ENCODE measurements at places on chromosomes 12 and 14.
A peak's percentile ranks its signal among the peaks of the same experiment; 100 is the strongest.

DNA sequence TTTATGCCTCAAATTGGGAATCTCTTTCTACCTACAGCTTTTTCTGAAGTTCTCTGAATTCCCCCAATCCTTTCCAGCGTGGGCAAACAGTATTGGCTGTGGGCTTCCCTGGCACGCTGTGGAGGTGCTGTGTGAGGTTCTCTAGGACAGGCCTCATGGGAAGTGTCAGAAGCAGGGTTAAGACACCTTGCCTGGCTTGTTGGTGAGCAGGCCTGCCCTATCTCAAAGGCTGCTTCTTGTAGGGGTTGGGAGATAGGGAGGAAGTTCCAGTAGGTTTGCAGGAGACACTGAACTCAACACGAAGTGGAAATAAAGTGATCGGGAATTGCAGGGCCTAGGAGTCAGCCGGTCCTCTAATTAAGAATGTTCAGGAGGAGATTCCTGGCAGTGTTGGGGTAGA lies 30.0 kb upstream of the DCD start:
- no peak for DNase-seq

GRCh38 chr14:35079742-35080141 lies 33.7 kb downstream of the FAM177A1 start:
- no peak for DNase-seq

GRCh38 chr12:62724947-62725451 lies 210.0 kb downstream of the PPM1H start:
- peak; percentile 92 for DNase-seq

DNA sequence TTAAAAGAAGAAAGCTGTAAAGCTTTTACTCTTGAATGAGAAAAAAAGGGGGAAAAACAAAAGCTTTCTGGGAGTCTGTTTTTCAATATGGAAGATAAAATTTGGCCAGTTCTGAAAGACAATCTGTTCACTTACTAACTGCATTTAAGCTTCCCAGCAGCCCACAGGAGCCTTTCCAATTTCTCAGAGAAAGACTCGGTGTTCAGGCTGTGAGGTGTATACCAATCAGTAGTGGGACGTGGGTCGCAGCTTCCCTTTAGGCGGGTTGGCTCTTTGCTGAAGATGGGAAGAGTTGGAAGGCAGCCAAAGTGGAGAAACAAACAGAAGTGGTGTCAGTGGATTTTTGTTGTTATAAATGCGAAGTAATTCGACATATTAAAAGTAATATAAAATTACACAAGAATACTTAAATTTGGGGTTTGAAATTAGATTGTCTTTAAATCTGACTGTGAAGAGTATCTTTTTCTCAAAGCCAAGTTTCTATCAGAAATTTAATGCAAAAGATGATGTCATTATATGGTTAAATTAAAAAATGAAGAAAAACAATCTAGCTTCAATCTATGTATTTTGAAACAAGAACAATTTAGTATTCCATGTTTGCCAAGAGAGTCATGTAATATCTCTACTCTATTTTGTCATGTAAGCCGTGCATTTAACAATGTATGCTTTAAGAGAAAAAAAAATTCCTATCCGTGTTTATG lies 590.2 kb upstream of the ATXN7L3B start:
- DNase-seq, result no peak

GRCh38 chr12:107125833-107126232 lies 32.5 kb upstream of the CRY1 start:
- DNase-seq, result no peak

DNA sequence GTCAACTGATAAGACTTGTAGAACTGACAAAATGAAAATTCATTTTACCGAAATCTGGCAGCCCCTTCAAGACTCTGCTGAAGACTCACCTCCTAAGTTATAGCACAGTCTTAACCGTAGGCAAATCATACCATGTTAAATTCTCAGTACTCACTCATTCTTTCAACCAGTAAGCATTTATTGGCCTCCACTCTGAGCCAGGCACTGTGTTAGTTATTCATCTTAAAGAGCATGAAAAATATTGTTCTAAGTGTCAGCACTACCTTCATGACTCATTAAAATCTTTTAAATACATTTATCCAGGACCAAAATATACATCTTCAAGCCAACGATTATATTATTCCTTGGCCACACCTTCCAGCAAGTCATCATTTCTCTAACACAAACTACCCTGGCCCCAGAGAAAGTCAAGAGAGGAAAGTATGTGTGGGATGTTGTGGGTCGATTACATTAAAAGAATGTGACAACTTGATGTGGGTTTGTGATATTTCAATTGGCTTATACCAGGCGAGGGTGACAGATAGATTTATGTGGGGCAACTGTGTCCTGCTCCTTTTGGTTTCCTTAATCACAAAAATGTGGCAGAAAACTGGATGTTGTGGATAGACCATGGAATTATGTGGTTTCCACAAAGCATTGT lies 55.0 kb downstream of the TMEM30B start:
- DNase-seq, result no peak

DNA sequence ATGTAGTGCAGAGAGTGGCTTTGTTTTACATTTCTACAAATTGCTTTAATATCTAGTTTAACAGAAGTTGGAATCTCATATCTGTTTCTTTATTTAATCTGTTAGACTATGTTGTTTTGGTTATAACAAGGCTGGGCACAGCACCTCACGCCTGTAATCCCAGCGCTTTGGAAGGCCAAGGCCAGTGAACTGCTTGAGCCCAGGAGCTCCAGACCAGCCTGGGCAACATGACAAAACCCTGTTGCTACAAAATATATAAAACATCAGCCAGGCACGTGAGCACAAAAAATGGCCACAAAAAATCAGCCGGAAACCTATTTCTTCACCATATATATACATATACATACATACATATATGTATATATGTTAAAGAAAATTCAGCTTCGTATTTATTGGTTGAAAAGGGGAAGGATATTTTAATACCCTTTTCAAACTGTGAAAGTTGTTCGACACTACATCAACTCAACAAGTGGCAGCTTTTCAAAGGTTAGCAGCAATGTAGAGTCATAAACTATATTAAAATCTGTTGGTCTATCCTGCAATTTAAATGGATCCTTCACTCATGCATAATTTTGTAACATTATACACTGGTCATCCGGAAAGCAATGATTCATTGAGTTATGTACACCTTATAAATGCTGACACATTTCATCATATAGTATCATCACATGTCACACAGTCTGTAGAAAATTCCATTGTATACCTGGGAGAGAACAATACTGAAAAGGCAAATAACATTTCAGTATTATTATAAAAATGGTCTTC lies 7.1 kb downstream of the NR2C1 start:
- DNase-seq, result no peak

DNA sequence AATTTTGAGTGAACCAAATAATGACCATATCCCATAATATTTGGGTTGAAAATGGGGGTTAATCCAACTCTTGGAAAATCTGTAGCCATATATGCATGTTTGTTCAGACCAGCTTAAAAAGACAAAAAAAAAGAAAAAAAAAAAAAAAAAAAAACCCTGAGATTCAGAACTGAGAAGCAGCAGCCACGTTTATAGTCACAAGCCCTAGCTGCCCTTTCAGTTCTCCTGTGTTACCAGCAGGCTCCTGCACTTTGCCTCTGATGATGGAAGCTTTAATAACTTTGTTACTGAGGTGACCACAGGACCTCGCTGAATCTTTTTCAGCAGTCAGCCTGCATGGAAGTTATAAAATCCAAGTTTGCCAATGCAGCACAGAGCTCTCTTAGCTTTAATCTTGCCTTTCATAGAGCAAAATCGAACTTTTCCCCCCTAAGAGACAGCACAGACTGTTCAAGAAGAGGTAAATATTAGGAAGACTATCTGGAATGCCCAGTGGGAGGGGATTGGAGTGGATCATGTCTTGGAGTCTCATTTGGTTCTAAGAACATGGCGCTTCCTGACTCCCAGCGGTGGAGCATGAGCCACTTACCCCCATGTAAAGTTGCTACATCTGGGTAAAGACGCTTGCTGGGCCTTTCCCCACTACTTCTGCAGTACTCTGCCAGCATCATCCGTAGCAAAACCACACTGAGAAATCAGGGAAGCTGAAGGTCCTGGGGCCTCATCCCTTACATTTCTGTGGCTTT lies 20.6 kb downstream of the GNG2 start:
- no peak for DNase-seq

- DNase-seq, result no peak
These were observed 82.6 kb downstream of the MNAT1 start for GRCh38 chr14:60817113-60817512.

GRCh38 chr12:116765271-116765670 lies 27.2 kb downstream of the RNFT2 start:
- peak; percentile 48 for DNase-seq

DNA sequence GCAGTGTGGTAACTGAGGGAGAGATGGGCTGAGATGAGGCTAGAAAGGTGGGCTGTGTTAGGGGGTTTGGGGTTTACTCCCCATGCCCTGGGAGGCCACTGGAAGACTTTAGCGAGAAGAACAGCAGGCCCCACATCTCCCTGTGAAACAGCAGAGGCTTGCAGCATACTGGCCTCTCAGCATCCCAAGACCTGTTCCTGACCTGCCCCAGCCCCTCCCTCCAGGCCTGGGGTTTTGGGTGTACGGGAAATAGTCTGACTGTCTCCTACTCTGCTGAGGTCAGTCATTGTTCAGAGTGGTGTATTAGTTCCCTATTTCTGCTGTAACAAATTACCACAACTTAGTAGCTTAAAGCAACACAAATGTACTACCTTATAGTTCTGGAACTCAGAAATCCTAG lies 103.5 kb upstream of the HIF1A start:
- no peak for DNase-seq

GRCh38 chr12:95642583-95642982 lies 91.3 kb upstream of the USP44 start:
- no peak for DNase-seq

GRCh38 chr14:54219261-54220070 lies 177.3 kb upstream of the CDKN3 start:
- no peak for DNase-seq

GRCh38 chr12:108696111-108696995 lies 35.0 kb downstream of the CORO1C start:
- DNase-seq, result peak; percentile 71

DNA sequence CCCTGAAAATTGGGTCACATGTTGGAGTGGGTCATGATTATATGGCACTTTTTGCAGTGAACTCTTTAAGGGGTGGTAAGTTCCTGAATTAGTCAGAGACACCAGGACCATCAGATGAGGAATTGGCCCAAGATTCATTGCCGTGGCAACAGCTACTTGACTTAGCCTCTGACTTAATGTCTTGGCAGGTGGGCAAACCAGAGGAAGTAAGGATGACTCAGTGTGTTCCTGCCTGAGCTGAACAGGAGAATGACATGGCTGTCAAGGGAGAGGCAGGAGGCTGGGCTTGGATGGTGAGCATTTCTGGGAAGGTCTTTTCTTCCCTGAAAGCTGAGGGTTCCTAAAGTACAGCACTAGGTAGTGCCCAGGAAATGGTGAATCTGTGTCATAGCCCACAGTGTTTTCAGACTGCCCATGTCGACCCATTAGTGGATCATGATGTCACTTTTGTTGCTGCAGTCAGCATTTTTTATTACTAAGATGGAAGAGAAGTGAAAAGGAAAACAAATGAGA lies 170.1 kb upstream of the PWP1 start:
- peak; percentile 87 for DNase-seq

GRCh38 chr12:44021471-44021971 lies 185.6 kb downstream of the TMEM117 start:
- no peak for DNase-seq

- peak; percentile 39 for DNase-seq
These were observed 19.3 kb downstream of the CCDC62 start for GRCh38 chr12:122793685-122794106.

- no peak for DNase-seq
These were observed 23.0 kb upstream of the REP15 start for GRCh38 chr12:27673101-27673718.

GRCh38 chr14:94701861-94702370 lies 68.0 kb downstream of the GSC start:
- no peak for DNase-seq

GRCh38 chr12:63353559-63353958 lies 202.6 kb upstream of the AVPR1A start:
- DNase-seq, result peak; percentile 33

GRCh38 chr12:98990648-98991047 lies 345.6 kb downstream of the APAF1 start:
- no peak for DNase-seq

GRCh38 chr12:99056186-99056585 lies 411.1 kb downstream of the APAF1 start:
- DNase-seq, result no peak

DNA sequence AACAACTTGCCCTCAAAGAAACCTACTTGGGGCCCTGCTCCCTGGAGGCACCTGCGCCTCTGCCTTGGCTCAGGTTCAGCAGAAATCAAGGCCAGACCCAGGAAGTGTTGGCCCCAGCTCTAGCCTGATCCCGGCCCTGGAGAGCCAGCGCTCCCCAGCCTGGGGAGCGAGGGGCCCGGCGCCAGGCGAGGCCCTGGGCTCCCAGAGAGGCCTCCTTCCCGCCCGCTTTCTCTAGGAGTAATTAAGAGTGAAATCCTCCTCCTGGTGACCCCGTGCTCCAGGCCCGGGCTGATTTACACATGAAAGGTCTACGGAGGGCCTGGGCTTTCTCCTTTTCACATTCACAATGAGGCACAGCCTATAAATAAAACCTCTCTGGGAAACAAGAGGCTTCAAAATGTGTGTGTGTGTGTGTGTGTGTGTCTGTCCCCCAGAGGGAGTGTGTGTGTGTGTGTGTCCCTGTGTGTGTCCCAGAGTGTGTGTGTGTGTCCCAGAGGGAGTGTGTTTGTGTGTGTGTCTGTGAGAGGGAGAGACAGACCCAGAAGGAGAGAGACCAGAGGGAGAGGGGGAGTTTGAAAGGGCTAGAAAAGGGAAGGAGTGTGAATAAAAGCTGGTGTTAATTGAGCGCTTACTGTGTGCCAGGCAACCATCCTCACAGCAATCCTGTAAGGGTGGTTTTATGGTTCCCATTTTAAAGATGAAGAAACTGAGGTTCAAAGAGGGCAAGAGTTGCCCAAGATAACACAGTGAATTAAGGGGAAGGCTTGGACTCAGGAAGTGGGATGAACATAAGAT lies 23.8 kb upstream of the COX6A1 start:
- no peak for DNase-seq

DNA sequence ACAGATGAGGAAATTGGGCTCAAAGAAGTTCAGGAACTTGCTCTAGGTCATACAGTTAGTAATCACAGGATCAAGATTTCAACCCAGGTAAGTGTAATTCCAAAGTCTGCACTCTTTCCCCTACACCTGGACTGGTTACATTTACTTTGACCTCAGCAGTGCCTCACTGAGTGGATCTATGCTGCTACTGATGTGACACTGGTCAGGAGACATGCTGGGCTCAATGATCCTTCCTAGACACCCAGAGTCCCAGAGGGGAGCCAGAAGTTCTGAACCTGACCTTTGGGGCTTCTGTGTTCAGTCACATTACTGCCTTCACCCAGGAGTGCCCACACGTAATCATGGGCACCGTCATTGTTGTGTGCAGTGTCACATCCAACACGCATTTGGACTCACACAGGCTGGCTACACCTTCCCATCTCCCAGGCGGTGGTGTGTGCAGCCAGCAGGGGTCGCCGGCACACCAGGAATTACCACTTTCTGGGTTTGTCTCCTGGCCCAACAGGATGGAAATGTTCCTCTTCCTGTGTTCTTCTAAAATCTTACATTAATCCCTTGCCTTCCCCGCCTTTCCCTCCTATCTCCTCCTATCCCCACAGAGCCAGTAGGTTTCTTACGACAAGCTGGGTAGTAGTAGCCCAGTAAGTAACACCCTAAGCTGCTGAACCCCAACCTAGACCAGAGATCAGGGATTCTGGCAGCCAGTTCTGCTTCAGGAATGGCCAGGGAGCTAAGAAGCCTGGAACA lies 25.6 kb downstream of the CALCOCO1 start:
- peak; percentile 71 for DNase-seq
